Glutamatergic neuron (in vitro differentiated cells): ENCODE measurements at places on chromosomes 3 and 15.

- DNase-seq = no peak
Observed at GRCh38 chr3:17047162-17047561, 162.4 kb downstream of the PLCL2 start.

- no peak for DNase-seq
Observed at GRCh38 chr3:127171721-127172120, 21.2 kb upstream of the PRR23E start.

DNA sequence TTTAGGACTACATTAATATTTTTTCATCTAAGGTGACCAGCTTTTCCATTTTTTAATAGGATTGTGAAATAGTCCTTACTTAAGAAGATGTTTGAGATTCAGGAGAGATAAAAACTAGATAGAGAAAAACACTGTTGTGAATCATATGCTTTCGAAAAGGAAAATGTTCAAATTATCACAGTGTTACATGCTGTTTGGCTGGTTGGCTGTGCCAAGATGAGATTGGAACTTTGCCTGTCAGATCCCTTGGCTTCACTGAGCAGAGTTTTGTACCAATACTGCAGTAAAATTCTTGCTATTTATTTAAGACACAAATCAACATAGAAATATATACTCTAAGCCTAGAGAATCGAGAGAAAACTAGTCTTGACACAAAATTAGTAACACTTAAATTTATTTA, 117.2 kb downstream of the OXSM start:
- no peak for DNase-seq

DNA sequence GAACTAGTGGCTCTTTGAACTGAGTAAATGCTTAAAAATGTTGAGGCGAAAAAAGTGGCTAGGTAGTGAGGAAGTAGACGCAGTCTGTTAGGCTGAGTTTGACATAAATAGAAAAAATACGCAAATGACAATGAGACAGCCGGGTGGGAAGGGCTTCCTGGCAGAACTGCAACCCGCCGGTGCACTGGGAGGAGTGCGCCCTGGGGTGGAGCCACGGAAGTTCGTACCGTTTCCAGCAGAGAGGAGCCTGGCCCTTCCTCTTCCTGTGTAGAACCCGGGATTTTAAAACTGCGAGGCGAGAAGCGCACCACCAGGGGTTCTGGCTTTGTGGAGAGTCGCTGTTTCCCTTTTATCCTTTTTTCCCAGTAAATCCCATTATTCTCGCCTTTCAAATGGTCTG, 602.6 kb downstream of the PYDC2 start:
- DNase-seq = no peak
